ENCODE measurements at places on chromosomes 16 and 17.

- no peak for DNase-seq
These were observed 133.3 kb downstream of the ZNF778 start for GRCh38 chr16:89350701-89351380.

GRCh38 chr16:89489040-89489897 is 1.1 kb downstream of the ANKRD11 start:
- DNase-seq, result peak; percentile 97

DNA sequence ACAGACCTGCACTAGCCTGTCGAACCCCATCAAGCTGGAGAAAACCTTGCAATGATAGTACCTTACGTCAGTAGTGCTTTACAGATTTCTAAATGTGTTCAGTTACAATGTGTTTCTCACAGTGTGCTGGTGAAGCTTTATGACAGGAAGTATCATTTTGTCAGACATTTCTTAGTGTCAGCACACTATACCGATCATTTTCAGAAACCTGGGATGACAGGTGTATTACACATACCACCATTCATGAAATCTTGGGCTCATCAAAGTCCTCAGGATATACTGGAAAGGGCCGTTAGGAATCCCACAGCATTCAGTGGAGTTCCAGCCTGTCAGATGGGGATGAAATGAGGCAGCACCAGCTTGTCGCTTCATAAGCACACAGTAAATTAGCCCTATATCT is 27.3 kb downstream of the TTC19 start:
- DNase-seq, result no peak

DNA sequence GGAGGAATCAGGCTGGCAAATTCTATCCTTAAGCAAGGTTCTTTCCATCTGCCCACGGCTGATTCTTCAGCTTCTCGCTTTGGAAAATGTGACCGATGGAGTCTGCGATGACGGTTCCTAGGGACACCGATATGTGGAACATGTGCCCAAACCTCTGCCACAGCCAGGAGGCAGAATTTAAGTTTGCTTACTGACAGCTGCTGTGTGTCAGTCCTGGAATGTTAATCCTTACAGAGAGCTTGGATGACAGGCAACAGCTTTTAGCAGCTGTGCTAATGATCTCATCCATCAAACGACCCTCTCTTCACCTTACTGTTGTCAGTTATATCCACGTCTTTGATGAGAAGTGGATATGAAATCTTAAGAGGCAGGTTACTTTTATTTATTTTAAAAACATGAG is 11.4 kb upstream of the MYH13 start:
- DNase-seq, result no peak

DNA sequence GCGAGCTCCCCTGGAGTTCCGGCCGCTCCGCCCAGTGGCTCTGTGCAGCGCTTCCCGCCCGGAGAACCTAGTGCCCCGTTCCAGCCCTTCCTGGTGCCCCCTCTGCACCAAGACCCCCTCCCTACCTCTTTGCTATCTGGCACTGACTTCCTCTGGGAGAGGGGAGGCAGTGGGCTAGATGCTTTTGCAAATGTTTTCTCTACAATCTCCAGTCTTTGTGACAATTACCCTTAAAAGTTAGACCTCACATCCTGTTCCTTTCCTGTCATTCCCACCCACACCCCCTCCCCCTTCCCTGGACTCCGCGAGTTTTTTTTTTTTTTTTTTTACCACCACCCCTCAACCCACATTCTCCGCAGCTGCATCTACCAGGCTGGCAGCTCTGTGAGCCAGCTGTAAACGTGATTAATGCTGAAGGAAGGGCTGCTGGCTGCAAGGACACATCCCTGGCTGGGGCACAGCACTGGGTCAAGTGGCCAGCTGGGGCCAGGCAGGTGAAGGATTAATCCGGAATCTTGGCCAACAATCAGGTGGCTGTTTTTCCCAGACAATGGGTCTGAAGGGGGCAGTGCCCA is 101.5 kb downstream of the MGAT5B start:
- no peak for DNase-seq

- DNase-seq, result no peak
These were observed 201.0 kb upstream of the WSCD1 start for GRCh38 chr17:5869041-5869745.

DNA sequence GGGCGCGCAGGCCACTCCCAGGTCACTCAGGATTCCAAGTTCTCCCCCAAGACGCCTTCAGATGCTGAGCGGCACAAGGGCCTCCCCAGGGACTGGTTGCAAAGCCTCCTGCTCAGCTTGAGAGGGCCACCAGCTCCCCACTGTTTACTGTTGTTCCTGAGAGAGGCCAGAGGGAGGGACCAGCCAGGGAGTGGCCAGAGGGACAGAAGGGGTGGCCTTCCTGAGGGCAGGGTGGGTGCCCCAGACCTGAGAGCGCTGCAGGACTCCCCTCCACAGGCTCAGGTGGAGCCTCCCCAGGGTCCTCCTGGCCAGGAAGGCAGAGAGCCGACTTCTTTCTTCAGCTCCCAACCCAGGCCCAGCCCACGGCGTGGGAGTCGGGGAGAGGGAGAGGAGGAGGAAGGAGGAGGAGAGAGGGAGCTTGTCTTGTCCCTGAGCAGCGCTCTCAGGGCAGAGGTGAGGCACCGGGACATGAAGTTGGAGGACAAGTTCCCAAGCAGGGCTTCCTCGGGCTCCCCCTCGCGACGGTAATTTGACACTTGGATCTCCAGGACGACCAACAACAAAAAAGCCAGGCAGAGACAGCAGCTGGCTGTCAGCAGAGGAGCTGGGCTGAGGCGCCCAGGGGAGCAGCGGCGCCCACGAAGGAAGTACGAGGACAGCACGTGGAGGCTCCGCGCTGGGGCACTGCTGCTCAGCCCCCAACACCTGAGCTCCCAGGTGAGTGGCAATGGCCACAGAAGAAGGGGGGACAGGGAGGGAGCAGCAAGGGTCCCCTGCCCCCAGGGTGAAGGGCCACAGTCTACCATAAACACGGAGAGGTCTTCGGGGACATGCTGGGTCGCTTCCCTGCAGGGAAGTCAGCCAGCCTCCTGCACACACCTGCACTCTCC is 497 bp downstream of the SMIM5 start:
- peak; percentile 84 for DNase-seq

DNA sequence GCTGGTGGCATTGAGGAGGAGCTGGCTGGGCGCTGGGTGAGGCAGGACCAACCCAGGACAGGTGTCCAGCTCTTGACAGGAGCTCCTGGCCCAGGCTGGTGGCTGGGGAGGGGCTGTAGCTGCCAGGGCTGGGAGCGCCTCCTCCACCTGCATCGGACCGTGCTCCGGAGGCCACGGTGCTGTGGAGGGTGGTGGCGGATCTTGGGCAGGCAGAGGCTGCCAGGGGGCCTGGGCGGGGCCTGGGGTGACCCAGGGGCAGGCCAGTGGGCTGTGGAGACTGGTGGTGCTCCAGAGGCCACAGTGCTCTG is 32.0 kb downstream of the SOX8 start:
- no peak for DNase-seq

- no peak for DNase-seq
These were observed 171.3 kb downstream of the ABCA8 start for GRCh38 chr17:68783861-68784260.

DNA sequence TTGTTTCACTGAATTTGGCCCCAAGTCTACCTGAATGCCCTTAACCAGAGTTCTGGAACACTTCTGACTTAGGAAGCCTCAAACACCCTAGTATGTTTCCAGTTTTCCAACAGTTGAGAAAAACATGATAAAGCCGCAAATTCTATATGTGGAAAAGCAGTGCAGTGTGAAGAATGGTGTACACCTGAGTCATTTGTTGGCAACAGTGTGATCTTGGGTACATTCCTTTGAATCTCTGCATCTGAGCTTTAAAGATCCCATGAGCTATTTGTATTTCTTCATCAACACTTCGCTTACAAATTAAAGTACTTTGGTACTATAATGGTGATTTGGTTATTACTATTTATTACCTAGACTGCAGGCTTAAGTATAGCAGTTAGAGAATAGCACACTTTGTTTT is 93.6 kb upstream of the TBX2 start:
- DNase-seq, result no peak

DNA sequence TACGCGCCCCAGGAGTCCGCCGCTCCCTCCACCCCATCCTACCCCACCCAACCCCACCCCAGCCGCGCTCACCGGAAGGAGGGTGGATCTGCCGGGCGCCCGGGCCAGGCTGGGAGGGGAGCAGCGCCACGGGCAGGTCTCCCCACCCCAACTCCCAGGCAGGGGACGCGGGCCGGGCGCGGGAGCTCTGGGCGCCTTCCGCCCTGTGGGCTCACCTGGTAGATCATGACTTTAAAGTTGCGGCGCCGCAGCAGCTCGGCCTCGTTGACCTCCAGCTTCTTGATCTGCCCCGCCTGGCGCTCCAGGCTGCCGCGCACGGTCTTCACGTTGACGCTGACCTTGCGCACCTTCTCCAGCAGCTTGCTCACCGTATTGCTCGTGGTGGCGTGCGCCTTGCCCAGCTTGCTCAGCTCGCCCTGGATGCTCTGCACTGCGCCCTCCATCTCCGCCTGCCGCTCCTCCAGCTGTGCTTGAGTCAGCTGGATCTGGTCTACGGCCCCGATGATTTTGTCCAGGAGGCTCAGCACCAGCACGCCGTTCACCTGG is 571 bp downstream of the CAVIN1 start:
- no peak for DNase-seq

DNA sequence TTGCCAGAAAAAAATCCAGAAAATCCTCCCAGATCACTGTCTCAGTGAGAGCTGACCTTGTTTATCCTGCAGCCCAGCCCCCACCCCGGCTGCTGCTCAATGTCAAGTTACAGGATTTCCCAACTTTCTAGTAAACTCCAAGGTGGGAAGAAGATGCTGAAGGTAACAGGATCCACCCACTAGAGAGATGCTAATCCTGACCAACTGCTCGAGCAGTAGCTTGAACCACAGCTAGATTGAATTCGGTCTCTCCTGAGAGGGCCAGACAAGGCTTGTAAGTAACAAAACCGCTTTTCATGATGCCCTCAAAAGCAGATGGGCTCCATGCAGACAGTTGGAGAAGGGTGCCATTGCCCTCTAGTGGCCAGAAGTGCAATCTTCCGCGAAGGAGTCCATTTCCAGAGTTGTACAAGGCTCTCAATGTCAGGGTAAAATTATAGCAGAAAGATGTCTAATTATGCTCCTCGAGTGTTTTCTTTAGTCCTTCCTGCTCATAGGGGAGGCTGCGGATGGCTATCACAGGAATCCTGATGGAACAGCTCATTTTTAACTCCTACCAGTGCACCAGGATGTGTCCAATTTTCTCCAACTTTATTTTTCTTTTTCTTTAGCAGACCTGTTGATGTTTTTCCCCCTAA is 3.9 kb downstream of the CDH11 start:
- peak; percentile 29 for DNase-seq

GRCh38 chr16:3019594-3020246 is 448 bp upstream of the TNFRSF12A start:
- DNase-seq, result peak; percentile 49

Measured in MV-4-11 (cell line).